ENCODE measurements at places on chromosomes 2 and 18.
A peak's percentile ranks its signal among the peaks of the same experiment; 100 is the strongest.

DNA sequence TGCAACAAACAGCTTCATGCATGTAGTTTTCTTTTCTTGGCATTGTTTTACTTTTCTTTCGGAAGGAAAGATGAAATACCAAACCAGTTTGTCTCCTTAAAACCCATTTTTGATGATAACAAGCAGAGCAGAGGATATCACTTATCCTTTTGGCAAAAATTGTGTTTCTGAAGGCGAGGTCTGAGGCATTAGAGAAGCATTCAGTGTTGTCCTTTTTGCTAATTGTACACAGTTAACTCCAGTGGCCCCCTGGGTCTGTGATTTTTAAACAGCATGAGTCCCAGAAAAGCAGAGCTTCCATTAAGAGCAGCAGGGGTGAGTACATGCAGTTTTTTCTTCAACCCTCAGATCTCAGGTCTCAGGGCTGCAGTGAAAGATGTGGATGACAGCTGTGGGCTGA lies 41.3 kb downstream of the TTC39C start:
- DNase-seq = no peak

GRCh38 chr2:48587560-48587959 lies 30.1 kb upstream of the GTF2A1L start:
- DNase-seq = no peak

DNA sequence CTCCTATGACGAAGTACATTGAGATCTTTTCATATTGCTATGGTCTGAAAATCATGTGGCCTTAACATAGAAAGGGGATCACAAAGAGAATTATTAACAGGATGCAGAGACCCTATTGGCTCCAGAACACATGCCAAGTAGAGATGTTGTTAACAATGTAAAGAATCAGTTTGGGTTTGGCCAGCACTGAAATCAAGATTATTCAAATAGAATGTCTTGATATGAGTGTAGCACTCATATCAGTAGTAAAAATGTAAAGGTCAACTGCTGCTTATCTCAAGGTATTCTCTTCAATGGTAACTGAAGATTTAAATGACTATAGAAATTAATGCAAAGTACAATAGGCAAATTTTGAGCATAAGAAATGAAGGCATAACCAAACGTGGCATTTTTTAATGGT lies 262.8 kb downstream of the PTH2R start:
- DNase-seq = no peak

- DNase-seq = no peak
Measured at GRCh38 chr18:73407506-73407905, 539.7 kb upstream of the NETO1 start.

GRCh38 chr2:96413323-96413722 lies 77.8 kb downstream of the NCAPH start:
- peak; percentile 35 for DNase-seq

- no peak for DNase-seq
Measured at GRCh38 chr18:75267643-75268363, 57.2 kb downstream of the TSHZ1 start.

- no peak for DNase-seq
Measured at GRCh38 chr2:190351955-190352354, 8.6 kb downstream of the INPP1 start.

DNA sequence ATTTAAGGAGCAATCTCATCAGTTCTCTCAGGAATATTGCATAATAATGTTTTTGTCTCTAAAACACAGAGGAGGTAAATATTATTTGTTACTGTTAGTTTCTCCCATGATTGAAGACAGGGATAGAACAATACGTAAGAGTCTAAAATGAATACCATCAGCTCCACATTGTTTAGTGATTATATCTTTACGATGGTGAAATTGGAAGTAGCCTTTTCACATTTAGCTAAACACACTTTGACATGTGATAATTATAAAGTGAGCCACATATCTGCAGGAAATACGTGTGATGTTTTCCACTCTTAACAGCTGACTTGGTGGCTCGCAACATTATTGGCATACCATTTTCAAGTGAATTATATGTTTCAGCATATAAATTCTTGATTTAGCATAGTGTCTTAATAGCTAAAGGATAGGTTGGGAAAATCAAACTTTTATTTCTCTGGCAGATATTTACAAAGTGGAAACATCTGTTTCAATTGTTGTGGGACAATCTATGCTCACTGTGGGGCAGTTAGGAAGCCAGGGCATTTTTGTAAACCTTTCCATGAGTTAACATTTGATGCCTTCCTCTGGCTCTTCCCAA lies 208.1 kb upstream of the RASGRP3 start:
- no peak for DNase-seq

All from A172 (cell line).